ENCODE measurements at places on chromosomes 13 and 19. TPM values are rescaled to one million over a fixed set of nuclear protein-coding genes. Genes with fewer than 3 reads are reported as not detected.

The PRR36 gene
- total RNA-seq, result not detected

The C2CD4C gene
- not detected for total RNA-seq

The GPC6 gene
- total RNA-seq, result 0.88 TPM

The XPO4 gene
- total RNA-seq, result 11.5 TPM

- no peak overlapping the region for H3K27ac ChIP-seq
- H3K27me3 ChIP-seq, result no peaks in the 10 kb centered on the region
- peaks cover 31% of the 10 kb centered on the region for H3K36me3 ChIP-seq
Measured at GRCh38 chr19:11451871-11452619, 16.6 kb downstream of the PRKCSH start.

The USP12 gene
- 10.9 TPM for total RNA-seq
